ENCODE measurements at places on chromosomes 3 and 15.

- DNase-seq = peak; percentile 21
Measured at GRCh38 chr15:67063689-67064606, 1.5 kb upstream of the SMAD3 start.

GRCh38 chr3:66297900-66298299, 77.1 kb downstream of the SLC25A26 start:
- DNase-seq = no peak

GRCh38 chr3:140004271-140004670, 69.3 kb downstream of the CLSTN2 start:
- no peak for DNase-seq

- DNase-seq = peak; percentile 73
Measured at GRCh38 chr3:195032106-195032759, 238.7 kb downstream of the XXYLT1 start.

DNA sequence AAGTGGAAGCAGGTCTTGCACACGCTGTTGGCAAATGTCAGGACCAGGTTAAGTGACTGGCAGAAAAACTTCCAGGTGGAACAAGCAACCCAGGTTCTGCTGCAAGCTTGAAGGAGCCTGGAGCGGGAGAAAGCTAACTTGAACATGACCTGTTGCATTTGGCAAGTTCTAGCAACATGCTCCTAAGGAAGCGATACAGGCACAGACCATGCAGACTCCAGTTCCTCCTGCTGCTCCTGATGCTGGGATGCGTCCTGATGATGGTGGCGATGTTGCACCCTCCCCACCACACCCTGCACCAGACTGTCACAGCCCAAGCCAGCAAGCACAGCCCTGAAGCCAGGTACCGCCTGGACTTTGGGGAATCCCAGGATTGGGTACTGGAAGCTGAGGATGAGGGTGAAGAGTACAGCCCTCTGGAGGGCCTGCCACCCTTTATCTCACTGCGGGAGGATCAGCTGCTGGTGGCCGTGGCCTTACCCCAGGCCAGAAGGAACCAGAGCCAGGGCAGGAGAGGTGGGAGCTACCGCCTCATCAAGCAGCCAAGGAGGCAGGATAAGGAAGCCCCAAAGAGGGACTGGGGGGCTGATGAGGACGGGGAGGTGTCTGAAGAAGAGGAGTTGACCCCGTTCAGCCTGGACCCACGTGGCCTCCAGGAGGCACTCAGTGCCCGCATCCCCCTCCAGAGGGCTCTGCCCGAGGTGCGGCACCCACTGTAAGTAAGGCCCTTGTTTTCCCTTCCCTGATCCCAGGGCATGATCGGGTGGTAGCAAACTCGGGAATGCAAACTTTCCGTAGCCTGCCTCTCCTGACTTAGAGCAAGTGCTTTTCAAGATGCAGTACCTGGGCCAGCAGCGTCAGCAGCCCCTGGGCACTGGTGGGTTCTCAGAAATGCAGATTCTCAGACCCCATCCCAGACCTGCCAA, 759 bp downstream of the GALNT15 start:
- no peak for DNase-seq

DNA sequence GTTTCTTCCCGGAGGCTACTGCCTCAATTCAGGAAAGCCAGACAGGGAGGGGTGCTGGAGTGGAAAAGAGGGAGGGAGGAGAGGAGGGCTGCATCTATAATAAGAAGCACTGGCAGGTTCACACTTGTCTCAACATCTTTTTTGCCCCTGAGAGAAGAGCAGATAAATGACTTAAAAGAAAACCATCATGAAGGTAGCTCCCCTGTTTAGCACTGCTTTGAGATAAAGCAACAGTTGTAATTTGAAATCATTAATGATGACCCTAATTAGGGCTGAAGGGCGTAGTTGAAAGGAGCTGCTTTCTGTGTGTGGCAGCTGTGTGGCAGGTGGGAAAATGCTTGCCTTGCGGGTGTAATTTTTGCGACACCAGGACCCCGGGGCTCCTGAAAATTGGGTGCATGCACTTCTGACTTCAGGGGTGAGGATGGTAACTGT, 222.8 kb upstream of the IL12A start:
- no peak for DNase-seq

GRCh38 chr15:101710806-101711205, 13.5 kb downstream of the TARS3 start:
- no peak for DNase-seq

- no peak for DNase-seq
Measured at GRCh38 chr3:117483839-117484238, 774.3 kb downstream of the TUSC7 start.

DNA sequence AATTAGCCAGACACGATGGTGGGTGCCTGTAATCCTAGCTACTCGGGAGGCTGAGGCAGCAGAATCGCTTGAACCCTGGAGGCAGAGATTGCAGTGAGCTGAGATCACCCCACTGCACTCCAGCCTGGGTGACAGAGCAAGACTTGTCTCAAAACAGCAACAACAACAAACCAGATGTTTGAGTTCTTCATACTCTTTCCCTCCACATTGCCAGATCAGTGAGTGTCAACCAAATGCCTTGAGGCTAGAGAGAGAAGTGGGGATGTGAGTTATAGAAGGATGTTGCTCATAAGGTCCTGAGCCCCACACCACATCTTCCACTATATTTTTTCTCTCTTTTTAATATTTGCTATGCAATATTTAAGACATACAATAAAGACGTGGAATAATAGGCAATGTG, 19.8 kb downstream of the MAPKBP1 start:
- no peak for DNase-seq

DNA sequence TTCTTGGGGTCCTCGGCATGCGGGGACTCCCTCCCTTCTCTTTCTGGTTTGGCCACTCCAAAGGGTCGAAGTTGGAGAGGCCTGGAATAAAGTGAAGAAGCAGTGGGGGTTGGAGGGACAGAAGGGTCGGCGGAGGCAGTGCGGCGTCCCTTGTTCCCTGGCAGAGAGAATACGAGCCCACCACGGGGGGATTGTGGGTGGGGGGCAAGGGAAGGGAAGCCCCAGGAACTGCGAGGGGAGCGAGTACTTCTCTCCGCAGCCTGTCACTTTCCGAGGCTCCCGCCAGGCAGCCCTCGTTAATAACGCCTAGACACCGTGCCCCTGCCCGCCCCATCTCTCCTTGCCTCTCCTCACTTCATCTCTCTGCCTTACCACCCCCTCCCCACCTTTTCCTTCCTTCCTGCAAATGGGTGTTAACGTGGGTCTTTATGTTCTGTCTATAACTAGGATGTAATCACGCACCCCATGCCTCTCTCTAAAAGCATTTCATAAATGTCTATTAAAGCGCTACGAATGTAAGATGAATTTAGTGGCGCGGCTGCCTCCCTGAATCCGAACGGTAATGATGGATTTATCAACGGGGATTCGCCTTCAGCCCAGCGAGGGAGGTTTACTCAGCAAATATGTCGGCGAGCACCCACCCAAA, 13.7 kb downstream of the NR2F2 start:
- DNase-seq = no peak

GRCh38 chr3:21587894-21588293, 163.1 kb downstream of the ZNF385D start:
- DNase-seq = no peak

DNA sequence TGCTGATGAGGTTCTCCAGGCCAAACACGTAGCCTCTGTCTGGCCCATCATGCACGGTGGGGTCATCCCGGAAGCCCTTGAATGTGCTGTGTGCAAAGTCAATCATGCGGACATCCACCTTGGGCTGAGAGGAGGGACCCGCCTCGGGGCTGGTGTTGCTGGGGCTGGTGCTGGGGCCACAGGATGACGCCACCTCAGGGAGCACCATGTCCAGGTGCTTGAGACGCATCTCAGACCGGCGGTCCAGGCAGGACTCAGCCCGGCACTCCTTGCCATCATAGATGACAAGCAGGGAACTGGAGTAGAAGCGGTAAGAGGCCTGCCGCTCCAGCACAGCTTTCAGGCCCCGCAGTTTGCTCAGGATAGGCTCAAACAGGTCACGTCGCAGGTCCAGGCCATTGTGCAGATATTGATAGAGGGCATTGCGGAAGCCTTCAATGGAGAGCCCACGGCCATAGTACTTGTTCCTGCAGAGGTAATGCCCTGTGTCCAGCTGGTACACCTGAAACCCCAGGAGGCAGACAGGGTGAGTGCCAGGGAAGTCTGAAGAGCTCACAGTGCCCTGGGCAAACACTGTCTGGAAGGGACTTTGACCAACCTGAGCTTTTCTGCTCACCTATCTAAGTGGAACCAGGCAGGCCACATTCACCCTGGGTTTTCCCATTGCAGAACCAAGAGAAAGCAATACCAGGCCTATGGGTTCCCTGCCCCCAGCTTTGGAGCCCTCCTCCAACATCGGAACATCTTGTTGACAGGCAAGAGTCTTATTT, 3.6 kb upstream of the GMPPB start:
- no peak for DNase-seq

GRCh38 chr15:31135523-31135922, 34.0 kb upstream of the TRPM1 start:
- peak; percentile 49 for DNase-seq

DNA sequence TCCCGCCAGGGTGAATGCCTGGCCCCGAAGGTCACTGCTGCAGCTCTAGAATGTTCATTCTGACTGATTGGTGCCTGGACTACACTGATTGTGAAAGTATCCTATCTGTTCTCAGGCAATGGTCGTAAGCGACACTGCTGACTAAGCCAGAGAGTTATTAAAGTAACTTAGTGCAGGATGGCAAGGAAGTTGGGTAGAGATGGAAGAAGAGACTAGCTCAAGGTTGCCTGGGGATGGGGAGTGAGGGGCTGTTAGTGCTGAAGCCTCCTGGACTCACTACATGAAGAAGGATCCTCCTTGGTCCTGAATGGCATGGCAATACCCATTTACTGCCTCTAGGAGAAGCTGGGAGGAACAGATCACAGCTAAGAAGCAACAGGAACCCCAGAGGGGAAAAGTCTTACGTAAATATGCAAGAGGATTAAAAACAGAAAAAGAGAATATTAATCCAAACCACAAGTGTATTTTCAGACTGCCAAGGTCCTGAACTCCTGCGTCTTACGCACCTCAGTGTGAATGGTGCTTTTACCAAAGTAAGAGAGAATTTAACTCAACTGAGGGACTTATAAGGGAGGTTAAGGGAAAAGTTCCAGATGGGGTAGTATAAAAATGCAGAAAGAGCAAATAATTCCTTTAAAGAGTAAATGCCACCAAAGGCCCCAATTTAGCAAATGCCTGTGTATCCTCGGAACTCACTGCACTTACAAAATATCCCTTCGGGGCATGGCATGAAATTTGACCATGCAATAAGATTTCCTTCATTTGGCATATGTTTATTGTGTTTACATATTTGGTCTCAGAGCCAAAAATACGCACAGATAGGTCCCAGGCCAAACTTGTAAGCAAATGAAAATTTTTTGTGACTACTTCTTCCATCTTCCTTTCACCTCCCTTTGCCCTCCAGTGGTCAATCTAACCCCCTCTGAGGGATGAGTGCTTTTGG, 64.0 kb upstream of the DGKG start:
- no peak for DNase-seq

GRCh38 chr3:15330031-15330596, 2.3 kb downstream of the SH3BP5 start:
- DNase-seq = no peak

DNA sequence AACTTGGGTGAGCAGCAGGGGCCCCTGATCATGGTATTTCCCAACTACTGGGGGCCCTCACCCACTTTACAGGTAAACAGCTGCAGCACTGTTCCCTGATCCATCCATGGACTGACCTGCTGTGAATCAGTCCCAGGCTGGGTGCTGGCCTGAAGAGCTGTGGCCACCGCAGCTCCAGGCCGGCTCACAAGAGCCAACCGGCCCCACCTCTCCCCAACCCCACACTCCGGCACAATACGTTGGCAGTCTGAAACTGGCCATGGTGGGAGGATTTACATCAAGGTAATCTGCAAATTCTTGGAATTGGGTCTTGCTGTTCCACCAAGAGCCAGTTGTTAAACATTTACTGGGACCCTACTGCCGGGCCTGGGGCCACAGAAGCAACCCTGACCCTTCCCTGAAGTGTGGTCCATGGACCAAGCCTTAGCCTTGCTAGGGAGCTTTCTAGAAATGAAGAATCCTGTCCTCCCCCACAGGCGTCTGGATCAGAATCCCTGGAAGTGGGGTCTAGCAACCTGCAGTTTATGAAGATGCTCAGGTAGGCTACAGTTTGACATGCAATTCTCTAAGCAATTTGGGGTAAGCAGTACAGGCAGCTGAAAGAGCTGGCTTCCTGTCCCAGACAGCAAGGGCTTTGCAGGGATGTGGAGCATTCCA, 3.7 kb downstream of the SLC6A20 start:
- no peak for DNase-seq

GRCh38 chr15:91196768-91197167, 96.7 kb downstream of the SV2B start:
- no peak for DNase-seq

DNA sequence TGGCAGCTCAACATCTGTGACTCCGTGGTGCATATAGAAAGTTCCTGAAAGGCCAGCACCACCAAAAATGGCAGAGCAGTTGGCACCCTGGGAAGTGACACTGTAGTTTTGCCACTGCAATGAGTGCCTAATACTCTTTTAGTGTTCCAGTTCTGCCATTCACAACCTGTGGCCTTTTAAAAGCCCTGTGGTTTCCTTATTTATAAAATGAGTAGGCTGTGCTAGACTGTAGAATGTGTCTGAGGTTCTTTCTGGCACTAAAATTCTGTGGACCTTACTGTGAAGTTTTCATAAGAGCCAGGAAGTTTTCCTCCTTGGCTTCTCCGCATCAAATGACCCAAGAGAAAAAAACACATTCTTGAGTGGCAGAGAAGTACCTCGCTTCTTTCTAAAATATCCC, 74.1 kb downstream of the MME start:
- no peak for DNase-seq

GRCh38 chr3:127790882-127791183, 31.5 kb downstream of the MGLL start:
- no peak for DNase-seq

DNA sequence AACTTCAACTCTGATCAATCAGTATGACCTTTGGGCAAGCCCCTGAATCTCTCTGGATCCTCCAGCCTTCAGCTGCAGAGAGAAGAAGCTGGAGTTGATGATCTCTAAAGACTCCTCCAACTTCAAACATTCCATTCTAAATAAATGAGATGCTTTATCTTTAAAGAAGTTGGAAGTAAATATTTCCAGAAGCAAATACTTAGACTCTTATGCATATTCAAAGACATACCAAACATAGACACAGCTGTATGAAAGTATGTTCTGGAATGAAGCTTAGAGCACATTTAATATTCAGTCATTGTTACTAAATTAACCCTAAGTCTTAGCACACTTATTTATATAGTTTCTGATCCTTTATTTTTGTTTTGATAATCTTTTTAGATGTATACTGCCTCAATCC, 77.6 kb upstream of the ACP3 start:
- DNase-seq = no peak

DNA sequence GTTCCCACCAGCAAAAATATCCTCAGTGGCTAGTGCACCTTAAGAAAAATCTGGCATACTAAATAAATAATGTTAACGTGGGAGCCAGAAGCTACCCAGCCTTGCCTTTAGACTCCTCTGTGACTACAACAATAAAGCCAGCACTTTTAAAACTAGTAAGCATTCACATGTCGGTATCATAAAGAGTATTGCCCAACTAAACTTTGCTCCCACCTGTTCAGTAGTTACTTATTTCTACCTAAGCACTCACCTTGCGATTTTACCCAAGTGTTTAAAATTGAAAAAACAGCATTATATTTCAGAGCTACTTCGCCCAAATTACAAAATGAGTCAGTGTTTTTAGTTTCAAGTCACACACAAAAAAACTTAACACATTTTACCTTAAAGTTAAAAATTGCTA, 12.8 kb downstream of the ALDH1L1 start:
- no peak for DNase-seq
